Stimulated activated CD4-positive, alpha-beta T cell treated with anti-CD3 and anti-CD28 coated beads, Interleukin-15, amount 100 ng/mL, for 24 hours (primary cell): ENCODE measurements at places on chromosomes 2 and 18.

GRCh38 chr2:8049851-8050571, 631.8 kb upstream of the ID2 start:
- DNase-seq = peak; percentile 79

DNA sequence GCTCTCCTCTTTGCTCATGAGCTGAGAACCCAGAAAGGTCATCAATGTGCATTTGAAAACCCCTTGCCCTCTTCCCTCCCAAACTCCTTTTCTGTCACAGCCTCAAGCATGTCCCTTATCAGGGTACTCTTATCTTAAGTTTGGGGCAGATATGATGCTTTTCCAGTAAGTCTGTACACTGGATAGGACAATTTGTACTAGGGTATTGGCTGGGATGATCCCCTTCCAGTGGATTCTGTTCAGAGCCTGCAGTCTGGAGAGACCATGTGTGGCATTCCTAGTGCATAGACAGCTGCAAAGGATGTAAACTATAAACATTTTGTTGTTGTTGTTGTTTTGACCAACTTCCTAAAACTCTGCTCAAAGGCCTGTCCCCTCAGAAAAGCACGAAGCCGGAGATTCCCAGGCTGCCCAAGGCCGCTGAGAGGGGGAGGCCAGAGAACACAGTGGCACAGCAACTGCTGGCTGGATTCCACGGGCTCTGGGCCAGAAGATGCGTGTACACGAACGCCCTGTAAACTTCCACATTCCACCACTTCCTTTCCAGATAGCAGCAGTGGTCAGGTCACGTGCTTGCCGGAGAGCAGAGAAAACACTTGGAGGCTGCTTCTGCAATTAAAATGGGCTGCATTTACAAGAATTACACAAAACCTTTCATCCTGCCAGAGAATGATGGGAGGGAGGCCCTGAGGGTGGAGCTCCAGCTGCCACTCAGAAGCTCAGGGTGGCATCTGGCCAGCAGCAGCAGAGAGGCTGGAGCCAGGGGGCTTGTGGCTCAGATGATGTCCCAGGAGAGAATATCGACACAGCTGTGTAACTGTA, 42.1 kb downstream of the BMP10 start:
- peak; percentile 68 for DNase-seq

- no peak for DNase-seq
These were observed 16.1 kb upstream of the ANKRD53 start for GRCh38 chr2:70962211-70962884.

DNA sequence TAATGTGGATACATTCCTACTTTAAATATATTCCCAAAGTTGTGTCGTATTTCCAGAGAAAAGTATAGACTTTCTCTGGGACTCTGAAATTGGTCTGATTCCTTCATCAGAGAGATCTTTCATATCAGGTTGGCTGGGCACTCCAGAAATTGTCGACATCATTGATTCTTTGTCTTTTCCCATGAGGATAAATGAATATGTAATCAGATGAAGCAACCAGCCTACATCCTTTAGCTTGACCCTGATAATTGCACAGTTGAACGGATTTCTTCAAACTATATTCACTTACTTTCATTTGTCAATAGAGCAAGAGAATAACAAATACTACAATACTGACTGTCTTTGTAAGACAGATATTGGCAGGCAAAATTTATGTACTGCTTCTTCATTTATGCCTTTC, 680.2 kb upstream of the LRRTM4 start:
- no peak for DNase-seq

- no peak for DNase-seq
These were observed 667.9 kb upstream of the CDH7 start for GRCh38 chr18:65082907-65083306.

DNA sequence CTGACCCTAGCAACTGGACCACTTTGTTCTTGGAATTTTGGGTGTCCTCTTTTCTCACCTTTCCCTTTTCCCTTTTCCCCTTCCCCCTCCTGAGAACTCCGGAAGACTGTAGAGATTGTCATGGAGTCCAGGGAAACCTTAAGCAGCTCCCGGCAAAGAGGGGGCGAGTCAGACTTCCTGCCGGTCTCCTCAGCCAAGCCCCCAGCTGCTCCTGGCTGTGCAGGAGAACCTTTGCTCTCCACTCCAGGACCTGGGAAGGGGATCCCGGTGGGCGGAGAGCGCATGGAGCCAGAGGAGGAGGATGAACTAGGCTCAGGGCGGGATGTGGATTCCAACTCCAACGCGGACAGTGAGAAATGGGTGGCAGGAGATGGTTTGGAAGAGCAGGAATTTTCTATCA, 20.5 kb downstream of the SETBP1 start:
- no peak for DNase-seq

DNA sequence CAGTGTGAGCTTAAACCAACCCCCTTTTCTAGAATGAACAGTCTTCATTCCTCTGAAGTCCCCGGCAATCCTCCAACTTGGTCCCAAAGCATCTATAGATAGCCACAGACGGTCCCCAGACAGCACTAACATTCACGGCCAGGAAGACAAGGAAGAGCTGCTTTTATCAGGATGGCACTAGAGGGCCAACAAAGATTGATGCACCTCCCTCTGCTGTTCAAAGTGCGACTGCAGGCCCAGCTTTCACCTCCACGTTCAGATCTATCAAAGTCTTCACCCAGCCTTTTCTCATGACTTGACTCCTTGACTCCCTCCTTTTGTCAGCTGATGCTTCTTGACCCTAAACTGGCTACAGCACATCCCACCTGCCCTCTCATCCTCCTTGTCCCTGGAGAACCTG, 54.3 kb downstream of the RNF152 start:
- no peak for DNase-seq

GRCh38 chr2:85649201-85650190, 18.5 kb downstream of the SFTPB start:
- DNase-seq = no peak

GRCh38 chr2:125684256-125684655, 971.7 kb upstream of the GYPC start:
- no peak for DNase-seq

DNA sequence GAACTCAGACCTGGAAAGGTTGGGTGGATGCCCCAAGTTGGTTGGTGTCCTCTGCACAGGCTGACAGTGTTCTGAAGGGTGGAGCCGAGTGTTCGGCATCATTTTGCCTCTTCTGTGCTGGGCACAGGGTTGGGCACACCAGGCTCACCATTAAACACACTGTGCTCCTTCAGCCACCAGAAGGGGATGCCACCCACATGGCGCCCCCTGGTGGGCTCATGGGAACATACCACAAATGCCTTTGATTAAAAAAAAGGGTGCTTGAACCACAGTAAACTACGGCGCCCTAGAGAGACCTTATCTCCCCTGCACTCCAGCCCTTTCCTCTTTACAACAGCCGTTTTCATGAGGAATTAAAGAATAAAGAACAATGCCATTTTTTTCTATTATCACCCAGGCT, 89.4 kb downstream of the CELF4 start:
- peak; percentile 43 for DNase-seq

GRCh38 chr18:42174909-42175308, 219.9 kb downstream of the PIK3C3 start:
- no peak for DNase-seq

GRCh38 chr2:100365434-100365833, 43.1 kb upstream of the LONRF2 start:
- DNase-seq = no peak

- DNase-seq = no peak
These were observed 134.2 kb downstream of the DSC3 start for GRCh38 chr18:30908381-30908780.

- DNase-seq = no peak
These were observed 4.0 kb upstream of the RNF152 start for GRCh38 chr18:61896757-61897156.

DNA sequence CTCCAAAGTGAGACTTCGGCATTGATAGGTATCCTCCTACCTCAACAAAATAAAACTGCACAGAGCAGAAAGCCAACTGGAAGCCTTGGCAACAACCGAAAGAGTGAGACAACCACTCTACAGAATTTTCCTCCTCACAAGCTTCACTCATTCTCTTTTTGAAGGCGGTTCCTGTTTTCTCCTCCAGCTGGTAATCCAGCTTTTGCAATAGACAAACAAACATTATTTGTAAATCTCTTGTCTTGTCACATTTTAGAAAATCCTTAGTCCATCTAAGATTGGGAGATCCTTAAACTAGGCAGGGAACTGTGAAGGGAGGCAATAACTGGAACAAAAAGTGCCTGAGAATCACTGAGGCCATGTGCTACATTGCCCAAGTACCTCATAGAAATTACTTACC, 332.4 kb downstream of the BCL11A start:
- no peak for DNase-seq

DNA sequence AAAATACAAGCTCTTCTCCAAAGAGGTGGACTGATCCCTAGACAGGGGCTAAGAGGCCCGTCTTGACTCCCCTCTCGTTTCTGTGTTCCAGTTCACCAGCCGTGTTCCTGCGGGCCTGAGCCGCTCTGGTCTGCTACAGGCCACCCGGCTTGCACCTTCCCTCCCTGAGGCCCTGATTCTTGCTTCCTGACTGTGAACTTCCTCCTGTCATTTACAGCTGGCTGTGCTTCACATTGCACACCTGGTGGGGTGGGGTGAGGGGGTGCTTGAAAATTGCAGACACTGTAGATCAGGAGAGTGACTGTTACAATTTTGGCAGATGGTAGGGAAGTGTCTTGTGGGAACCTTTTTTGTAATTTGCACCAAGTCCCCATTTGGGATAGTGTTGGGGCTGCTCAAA, 64.4 kb downstream of the TSN start:
- DNase-seq = no peak

- DNase-seq = no peak
These were observed 77.6 kb upstream of the ZNF516 start for GRCh38 chr18:76572518-76573247.

DNA sequence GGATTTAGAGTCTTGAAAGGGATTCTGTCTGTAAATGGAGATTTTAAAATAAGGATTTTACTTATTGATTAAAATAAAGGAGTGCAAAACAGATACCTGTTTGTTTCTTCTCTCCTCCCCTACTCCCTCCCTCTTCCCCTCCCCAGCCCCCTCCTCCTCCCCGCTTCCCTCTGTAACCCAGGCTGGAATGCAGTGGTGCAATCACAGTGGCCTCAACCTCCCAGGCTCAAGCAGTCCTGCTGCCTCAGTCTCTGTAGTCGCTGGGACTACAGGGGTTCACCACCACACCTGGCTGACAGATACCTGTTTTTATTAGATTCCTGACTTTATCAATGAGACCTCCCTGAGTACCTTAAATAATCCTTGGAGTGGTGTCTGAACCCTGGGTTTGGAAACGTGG, 57.1 kb downstream of the OXER1 start:
- DNase-seq = no peak

DNA sequence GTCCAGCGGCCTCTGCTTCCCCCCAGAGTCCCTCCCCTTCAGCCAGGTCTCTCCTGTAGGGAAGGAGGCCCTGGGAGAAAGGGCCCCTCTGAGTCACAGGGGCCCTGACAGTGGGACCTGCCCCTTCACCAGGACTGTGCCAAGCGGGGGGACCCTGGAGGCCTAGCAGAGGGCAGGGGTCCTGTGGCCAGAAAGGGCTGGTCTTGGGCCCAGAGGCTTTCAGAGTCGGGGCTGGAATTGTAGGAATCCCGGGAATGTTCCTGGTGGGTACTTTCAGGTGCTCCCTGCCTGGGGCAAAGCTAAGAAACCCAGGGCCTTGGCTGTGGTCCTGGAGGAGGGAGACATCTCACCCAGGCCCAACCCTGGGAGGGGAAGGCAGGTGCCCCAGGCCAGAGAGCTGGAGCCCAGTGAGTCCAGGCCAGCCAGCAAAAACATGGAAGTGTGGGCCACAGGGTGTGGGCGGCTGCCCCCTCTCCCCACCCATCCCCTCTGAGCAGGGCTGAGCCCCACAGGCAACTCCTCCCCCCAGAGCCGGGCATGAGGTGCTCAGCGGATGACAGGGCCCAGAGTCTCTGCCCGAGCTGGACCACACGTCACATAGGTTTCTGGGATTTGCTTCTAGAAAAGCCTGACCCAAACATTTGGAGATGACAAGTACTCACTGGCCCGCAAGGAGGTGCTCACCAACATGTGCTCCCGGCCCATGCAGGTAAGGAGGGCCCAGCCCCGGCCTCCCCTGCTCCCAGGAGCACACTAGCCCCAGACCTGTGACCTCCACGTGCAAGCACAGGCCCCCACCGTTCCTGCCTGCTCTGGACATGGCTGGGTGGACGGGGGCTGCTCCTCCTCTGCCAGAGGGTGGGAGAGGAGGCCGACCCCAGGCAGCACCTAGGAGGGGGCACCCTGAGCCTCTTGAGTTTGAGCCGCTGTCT, 48.2 kb upstream of the ALPP start:
- DNase-seq = no peak
